Foreskin keratinocyte (primary cell): ENCODE measurements at places on chromosomes 4 and X.

- DNase-seq: no peak
Observed at GRCh38 chrX:151801980-151802379, 67.4 kb downstream of the CNGA2 start.

DNA sequence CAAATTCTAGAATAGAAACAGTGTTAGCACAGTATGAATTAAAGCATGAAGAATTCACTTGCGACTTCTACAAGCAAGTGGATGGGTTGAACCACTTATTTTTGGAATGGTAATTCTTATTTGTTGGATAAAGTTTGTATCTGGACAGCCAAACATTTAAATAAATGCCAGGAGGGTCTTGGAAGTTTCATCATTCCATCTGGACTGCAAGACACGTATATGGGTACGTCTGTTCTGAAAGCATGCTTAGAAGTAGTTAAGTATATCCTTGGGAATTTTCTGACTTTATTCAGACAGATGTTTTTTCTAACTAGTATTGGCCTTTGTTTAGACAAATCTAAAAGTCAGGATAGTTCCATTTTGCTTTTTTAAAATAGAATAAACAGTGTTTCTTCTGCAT lies 77.5 kb upstream of the CASK start:
- DNase-seq: no peak

DNA sequence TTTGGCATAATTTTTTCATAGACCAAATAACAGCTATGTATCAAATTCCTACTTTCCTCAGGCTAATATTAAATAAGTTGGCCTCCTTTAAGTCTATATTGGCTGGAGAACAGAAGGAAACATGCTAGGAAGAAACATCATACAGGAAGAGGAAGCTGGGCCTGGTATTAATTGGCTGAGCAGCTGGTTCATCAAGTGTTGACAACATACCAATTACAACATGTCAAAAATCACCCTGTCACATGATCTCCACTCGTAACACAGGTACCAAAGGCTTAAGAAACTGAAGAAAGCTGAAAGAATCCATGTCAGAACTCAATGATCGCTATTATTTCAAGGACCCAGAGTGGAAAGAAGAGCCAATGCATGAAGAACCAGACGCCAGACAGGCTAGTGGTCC lies 10.5 kb downstream of the WDFY3 start:
- no peak for DNase-seq

DNA sequence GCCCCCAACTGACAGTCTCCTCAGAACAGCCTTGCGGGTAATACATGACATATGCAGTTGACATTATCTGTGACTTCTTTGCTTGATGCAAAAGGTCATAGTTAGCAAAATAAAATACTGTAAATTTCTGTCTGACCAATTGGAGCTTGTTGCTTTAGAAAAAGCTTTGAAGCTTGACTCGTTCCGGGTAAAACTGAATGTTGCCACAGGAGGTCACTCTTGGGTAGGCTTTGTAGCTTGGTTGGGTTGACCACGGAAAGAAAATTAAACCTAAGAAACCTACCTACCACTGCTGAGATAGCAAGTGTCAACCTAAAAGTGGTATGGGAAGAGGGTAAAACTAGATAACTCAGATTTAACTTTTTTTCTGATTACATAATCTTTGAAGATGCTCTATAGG lies 23.2 kb downstream of the PRPS2 start:
- no peak for DNase-seq

- DNase-seq: peak; percentile 26
Observed at GRCh38 chrX:105116486-105116885, 104.0 kb downstream of the TEX13A start.

DNA sequence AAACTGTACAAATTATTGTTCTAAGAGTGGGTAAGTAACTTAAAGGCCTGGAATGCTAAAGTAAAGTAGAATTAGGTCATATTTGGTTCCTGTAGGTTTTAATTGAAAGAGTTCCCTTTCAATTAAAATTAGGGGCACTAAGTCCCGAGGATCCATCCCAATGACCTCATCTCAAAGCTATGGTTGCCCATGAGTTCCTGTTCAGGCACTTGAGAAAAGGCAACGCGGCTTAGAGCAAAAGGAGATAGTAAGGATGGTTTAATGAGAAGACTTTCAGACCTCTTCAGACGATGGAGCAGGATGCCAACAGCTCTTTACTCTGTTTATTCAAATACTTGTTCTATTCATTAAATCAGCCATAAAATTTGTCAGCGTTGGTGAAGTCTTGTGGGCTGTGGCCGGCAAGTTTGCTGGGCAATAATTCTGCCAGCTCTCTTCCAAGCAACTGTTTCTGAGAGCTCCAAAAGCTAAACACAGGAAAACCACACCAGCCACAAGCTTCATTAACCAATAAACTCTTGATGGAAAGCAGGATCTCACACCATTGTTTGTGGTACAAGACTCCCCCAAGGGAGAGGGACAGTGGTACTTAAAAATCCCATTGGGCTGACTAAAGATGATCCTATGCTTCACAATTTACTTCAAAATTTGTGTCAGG lies 167.4 kb downstream of the COL4A6 start:
- DNase-seq: no peak

DNA sequence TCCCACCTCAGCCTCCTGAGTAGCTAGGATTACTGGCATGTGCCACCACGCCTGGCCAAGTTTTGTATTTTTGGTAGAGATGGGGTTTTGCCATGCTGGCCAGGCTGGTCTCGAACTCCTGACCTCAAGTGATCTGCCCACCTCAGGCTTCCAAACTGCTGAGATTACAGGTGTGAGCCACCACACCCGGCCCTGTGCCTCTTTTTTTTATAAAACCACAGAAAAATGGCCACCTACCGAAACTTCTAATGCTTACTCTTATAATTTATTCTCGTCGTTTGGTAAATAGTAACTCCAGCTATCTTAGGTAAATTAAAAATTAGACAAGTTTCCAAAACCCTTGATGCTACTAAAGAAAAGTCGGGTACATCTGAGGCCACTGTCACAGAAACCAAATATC lies 54.4 kb downstream of the IRF2 start:
- DNase-seq: no peak

DNA sequence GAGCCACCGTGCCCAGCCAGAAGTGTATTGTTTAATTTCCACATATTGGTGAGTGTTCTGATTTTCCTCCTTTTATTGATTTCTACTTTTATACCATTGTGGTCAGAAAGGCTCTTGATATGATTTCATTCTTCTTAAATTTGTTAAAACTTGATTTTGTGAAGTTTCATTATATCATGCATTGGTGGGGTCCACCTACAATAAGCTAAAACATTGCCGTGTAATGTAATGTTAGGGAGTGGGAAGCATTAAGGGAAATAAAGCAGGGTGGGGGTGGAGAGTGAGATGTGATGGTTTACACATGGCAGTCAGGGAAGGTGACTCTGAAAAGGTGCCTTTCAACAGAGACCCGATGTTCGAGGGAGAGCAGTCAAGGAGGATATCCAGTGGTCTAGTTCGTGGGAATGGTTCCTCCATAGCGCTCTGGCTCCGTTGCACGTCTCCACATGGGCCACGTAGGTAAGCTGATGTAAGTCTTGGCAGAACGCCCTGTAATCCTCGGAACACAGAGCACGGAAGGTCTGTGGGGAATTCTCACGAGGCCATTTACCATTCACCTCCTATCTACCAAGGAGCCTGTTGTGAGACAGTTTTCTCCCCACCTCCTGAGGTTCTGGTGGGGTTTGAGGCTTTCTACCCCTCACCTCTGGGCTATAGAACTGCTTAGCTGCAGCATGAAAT lies 7.7 kb upstream of the WDR13 start:
- no peak for DNase-seq

DNA sequence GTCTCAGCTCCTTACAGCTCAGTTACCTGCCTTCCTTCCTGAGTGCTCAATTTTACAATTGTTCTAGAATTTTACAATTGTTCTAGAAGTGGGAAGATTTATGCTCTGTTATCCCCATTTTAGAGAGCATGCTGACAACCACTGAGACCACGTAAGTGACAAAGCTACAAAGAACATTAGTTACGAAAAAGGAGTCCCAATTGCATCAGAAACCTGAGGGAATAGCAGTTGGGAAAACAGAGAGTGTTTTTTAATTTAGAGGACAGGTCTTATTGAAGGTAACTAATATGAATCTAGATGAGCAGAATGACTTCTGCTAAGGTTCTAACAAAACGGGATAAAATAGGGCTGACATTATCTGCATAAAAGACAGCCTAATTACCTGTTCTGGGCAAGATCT lies 103.3 kb downstream of the THOC2 start:
- no peak for DNase-seq

- no peak for DNase-seq
Observed at GRCh38 chr4:15116509-15117079, 114.3 kb downstream of the CPEB2 start.

DNA sequence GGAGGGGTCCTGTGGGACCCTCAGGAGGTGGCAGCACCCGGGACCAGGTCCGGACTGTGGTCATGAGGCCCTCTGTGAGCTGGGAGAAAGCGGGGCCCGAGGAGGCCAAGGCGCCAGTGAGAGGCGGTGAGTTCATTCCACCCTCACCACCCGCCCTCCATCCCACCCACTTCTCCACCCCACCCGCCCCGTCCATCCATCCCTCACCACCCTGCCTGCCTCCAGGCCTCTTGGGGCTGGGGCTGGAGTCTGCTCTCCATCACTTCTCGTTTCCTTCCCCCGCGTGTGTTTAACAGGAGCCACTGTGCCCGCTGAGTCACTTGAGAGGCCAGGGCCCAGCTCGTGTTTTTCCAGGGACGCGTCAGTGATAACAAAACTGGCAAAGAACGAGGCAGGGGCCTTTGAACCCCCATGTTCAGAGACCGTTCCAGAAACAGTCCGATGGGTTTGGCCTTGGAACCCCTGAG lies 6.2 kb downstream of the SH3TC1 start:
- no peak for DNase-seq

DNA sequence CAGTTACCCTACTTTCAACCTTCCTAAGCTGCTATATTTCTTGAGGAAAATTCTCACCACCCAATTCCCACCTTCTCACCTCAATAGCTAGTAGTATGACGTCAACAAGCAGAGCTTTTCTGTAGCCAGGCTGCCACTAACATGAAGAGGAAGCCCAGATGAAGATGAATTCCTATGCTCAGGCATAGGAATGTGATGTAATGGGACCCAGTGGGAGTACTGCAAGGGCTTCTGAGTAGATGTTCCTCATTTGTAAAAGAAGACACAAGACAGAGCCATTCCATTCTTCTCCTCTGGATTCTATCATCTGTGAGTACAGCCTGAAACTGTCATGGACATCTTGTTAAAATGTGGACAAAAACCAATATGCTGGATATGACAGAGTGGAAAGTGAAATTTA lies 81.6 kb upstream of the KLF3 start:
- no peak for DNase-seq

GRCh38 chrX:111892375-111892774 lies 16.4 kb downstream of the TRPC5OS start:
- no peak for DNase-seq

DNA sequence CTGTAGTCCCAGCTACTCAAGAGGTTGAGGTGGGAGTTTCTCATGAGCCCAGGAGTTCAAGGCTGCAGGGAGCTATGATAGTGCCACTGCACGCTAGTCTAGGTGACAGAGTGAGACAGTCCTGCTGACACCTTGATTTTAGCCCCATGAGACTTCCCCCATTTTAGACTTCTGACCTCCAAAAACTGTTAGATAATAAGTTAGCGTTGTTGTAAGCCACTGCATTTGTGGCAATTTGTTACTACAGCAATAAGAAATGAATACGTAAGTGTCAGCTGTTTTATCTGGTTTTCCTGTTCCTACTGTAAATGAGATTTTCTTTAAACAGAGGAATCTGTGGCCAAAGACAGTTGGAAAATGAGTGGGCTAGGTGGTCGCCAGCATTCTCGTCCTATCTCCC lies 83.9 kb downstream of the ARHGAP10 start:
- DNase-seq: no peak

GRCh38 chrX:24506082-24506481 lies 41.0 kb downstream of the PDK3 start:
- peak; percentile 40 for DNase-seq

- no peak for DNase-seq
Observed at GRCh38 chr4:39062094-39062769, at the start of gene KLHL5. Gene KLHL5, plus strand, starts transcription at chr4:39062232. Its CDS starts 421 bp downstream, at chr4:39062653.

DNA sequence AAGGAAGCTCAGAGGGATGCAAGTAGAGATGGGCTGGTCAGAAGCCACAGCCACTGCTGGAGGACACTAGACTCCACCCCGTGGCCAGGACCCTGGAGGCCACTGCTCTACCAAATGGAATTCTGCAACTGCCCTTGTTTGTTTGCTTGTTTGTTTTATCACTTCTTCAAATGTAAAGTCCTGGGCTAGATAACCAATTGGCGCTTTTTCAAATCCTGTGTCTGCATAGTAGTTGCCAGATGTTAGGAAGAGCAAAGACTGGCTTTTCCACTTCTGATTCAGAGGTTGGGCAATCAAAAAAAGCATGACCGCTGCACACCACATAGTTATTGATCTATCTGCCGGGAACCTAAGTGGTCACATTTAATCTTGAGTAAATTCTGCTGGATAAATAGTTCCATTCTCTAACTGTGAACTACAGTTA lies 255.2 kb upstream of the SFRP2 start:
- no peak for DNase-seq

GRCh38 chr4:55721651-55722050 lies 85.6 kb upstream of the NMU start:
- DNase-seq: no peak

DNA sequence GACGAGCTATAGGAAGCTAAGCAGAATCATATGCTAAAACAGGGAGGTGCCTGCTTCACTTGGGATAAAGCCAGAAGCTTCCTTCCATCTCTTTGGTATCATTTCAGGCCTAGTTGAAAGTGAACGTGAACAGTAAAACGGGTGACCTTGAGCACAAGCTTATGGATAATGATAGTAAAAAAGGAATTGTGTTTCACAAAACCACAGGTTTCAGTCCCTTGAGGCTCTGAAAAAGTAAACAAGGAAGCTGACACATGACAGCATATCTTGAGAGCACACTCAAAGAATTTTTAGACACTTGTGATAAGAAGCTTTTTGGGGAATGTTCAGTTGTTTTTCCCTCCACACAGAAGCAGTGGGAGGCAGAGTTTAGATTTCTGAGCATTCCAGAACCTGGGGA lies 286.1 kb downstream of the DCHS2 start:
- DNase-seq: no peak

- no peak for DNase-seq
Observed at GRCh38 chr4:40373636-40374035, 38.5 kb downstream of the CHRNA9 start.

- no peak for DNase-seq
Observed at GRCh38 chr4:182897601-182898478, 19.3 kb downstream of the DCTD start.

- no peak for DNase-seq
Observed at GRCh38 chrX:42804524-42804923, 26.6 kb upstream of the PPP1R2C start.

DNA sequence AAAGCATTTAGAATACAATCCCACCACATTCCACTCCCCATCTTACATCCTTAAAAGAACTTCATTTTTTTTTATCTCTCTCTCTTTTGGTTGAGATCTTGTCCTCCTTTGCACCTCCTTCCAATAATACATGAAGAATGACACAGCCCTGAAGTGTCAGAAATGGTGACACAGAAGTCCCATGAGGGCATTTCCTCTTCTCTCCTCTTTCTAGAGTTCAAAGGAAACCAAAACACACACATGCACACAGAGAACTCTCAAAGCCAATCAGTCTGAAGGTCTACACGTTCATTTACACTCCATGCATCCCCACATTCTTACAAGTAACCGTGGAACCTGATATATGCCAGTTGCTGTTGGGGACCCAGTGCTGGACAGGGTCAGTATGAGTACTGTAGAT lies 450.7 kb downstream of the HNRNPD start:
- no peak for DNase-seq
